ENCODE measurements at places on chromosomes 5 and 9.

DNA sequence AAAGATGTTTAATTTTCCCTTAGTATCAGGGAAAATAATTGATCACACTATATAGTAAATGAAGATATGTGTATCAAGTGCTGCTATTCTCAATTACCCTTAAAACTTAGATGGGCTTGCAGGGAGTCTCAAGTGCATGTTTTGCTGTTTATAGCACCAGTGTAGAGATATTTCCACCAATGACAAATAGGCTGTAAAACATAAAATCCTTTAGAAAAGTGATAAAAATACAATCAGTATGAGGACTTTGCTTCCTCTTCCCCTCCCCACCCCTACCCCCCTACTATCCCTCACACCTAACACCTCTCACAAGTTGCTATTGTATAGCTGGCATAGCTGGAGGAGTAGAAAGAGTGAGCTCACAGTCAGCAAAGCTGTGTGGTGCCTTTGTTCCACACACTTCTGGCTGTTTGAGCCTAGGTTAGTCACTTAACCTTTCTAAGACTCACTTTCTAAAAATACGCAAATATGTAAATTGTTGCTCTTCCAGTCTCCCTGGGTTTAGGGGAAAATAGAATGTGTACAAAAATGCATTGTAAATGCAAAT is 93.1 kb downstream of the PDE4D start:
- DNase-seq: no peak

- DNase-seq: no peak
Measured at GRCh38 chr5:74618106-74618505, 22.4 kb downstream of the ENC1 start.

DNA sequence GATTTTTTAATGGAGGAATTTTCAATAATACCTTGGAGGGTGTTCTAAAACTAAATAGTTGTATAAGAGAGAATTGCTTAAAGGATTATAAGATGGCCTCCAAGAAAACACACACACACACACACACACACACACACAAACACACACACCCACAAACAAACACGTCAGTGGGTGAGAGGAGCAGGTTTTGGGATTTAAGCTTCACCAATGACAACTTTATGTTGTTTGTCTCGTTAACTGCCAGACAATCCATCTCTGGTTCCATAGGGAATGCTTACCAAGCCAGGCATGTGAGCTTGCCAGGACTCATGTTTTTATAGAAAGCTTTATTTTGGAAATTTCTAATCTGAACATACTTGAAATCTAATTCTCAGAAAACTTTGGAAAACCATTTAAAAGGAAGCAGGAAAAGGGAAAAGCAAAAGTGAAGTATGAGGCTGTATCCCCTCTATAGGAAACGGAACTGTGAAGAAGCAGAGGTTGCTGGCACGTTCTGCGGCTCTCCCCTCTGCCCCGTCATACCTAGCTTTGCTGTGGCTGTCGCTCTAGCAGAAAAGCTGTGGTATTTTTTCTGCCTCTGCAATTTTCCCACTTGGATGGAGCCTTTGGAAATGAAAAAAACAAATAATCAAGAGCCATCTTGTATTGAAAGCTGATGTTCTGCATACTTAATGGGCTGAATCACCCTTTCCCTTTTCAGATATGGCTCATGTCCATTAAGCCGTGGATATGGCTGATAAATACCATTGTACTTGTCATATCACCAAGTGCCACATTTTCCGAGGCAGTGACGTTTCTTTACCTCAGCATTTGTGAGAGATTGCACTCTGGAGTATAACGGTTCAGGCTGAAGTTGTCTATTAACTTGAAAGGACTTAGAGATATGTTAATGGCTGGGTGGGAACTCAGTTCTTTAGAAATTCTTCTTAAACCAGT is 112.7 kb downstream of the NTRK2 start:
- DNase-seq: no peak

DNA sequence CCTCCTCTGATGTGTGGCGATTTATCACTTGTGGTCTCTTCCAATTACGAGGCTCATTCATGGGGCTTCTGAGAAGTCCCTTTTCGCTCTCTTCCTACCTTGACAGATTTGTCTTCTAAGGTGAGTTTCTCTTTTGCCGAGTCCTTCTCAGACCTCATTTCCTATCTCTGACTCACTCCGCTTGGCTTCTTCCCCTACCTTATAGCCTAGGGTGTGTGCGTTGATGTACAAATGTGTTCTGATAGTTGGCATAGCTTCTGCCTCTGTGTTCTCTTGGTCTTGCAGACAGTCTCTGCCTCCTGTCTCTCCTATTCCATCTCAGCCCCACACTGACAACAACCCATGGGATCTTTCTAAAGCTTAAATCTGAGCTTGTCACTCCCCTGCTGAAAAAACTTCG is 56.9 kb upstream of the SHB start:
- no peak for DNase-seq

- no peak for DNase-seq
Measured at GRCh38 chr5:15489571-15490235, 10.3 kb upstream of the FBXL7 start.

Measured in DND-41 (cell line).